Hippocampal formation (tissue), 2 donors: ENCODE measurements at places on chromosomes 4 and X.

DNA sequence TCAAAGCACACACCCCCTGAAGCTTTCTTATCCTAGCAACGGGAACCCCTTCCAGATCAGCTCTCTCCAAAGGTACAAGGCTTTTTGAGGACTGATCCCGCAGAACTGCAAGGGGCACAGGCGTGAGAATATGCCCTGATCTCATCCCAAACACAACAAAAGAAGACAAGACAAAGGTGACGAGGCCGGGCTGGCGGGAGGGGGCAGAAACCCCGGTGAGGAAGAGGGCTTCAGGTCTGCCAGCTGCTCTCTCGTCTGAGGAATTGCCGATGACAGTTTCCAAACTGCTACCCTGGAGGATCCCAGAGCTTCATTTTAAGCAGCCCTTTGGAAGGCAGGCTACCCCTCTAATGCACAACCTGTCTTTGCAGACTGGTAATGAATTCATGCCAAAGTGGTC lies 3.4 kb downstream of the HCFC1 start:
- DNase-seq, result no peak

- no peak for DNase-seq
Observed at GRCh38 chr4:21248331-21248730, 548.1 kb downstream of the PACRGL start.

DNA sequence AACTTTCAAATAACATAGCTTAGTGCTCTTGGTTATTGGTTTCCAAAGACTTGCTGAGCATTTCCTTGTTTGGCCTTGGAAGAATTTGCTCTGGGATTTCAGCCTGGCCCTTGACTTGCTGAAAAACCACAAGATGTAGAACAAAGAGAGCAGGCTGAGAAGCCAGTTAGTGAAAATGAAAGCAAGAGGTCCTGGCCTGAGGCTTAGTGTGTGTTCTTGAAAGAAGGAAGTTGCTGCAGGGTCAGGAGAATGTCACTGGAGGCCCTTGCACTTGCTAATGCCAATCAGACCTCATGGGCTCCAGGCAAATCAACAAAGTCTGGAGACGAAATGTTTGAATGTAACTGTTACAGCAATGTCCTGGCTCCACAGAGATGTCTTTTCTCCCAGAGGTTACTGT lies 79.4 kb downstream of the SYNPO2 start:
- peak; percentile 45 for DNase-seq

GRCh38 chr4:107388736-107389274 lies 331.2 kb downstream of the PAPSS1 start:
- no peak for DNase-seq

GRCh38 chrX:41759817-41760216 lies 35.8 kb downstream of the GPR82 start:
- DNase-seq, result no peak

- no peak for DNase-seq
Observed at GRCh38 chr4:42917296-42917695, 24.8 kb downstream of the GRXCR1 start.
